ENCODE measurements at places on chromosomes 2 and 18. TPM values are rescaled to one million over a fixed set of nuclear protein-coding genes. Genes with fewer than 3 reads are reported as not detected.

SLC9A4 gene
- 0.07 TPM for total RNA-seq

ACVR1C gene
- total RNA-seq = 0.98 TPM

DHX57 gene
- total RNA-seq = 24.3 TPM

SERPINB3 gene
- not detected for total RNA-seq

POTEJ gene
- total RNA-seq = not detected

TTN gene
- total RNA-seq = 2.8 TPM

IL1RL1 gene
- total RNA-seq = 0.84 TPM

FBXO41 gene
- total RNA-seq = 33.8 TPM

C2orf66 gene
- 0.33 TPM for total RNA-seq

HOXD11 gene
- total RNA-seq = not detected

DNA sequence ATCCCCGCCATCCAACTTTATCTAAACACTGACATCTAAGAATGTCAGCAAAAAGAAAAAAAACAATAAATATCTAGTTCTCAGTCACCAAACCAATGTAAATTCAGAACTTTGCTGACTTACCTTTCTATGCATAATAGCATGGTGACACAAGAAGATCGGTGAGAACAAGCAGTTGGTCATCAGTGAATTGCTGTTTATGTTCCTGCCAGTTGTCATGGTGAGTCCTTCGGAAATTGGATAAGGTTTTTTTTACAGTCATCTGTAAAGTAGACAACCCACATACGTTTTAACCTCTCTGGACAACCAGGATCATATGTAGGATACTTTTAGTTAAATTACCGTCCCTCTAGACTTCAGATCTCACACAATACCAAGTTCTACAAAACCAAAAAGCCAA lies 6.2 kb upstream of the GPR75 start:
- no peak for DNase-seq

GRCh38 chr2:185644828-185645227 lies 93.8 kb upstream of the FSIP2 start:
- DNase-seq = no peak

DNA sequence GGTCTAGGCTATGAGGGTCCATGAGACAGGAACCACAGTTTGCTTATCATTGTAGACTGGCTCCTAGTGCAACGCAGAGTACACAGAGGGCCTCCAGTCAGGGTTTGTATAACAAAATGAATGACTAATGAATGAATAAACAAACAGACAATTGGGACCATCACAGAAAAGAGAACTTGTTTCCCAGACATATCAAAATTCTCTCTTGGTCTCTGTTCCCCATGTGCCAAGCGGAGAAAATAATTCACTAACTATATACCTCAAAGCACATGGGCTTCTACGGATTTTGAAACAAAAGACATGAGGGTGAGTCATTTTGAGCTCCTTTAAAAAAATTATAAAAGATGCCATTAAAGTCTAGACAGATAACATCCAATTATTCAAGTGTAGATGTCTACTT lies 28.0 kb downstream of the INO80C start:
- no peak for DNase-seq

DNA sequence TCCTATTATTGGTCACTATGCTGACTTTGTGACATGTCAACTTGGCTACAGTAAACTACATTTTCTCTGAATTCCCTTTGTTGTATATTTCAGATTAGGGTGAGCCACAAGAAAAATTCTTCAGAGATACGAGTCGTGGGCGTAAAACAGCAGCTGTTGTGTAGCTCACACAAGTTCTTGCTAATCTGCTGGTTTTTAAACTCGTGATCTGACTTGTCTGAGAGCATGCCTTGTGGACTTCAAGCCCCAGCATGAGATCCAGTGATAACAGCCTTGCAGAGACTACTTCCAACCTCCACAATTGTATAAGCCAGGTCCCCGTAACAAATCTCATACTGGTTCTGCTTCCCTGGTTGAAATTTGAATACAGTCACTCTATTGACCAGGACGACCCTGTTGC lies 259.8 kb upstream of the LYPD1 start:
- no peak for DNase-seq

- no peak for DNase-seq
Measured at GRCh38 chr2:214088536-214088935, 322.3 kb upstream of the VWC2L start.

DNA sequence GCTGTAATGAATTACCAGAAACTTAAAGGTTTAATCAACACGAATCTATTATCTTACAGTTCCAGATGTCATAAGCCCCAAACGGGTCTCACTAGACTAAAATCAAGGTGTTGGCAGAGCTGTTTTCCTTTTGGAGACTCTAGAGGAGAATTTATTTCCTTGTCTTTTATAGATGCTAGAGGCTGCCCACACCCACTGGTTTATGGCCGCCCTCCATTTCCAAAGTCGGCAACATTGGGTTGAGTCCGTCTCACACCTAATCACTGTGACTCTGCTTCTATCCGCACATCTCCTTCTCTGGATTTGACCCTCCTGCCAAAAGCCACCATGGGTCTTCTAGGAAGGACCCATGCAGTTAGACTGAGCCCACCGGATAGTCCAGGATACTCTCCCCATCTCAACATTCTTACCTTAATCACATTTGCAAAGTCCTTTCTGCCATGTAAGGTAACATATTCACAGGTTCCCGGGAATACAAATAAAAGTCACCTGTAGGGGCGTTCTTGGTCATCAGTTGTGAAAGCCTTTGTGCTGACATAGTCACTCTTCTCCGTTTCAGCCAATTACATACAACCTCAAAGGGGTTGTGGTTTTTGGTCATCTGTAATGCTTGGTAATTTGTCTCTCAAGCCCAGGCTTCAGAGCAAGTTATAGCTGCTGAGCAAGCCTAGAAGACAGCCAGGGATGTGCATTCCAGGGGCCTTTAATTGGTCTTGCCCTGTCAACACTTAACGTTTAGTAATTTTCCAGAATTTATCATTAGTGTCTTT lies 179.4 kb downstream of the ANTXR1 start:
- no peak for DNase-seq

GRCh38 chr2:54461261-54461660 lies 5.1 kb downstream of the SPTBN1 start:
- DNase-seq = no peak

DNA sequence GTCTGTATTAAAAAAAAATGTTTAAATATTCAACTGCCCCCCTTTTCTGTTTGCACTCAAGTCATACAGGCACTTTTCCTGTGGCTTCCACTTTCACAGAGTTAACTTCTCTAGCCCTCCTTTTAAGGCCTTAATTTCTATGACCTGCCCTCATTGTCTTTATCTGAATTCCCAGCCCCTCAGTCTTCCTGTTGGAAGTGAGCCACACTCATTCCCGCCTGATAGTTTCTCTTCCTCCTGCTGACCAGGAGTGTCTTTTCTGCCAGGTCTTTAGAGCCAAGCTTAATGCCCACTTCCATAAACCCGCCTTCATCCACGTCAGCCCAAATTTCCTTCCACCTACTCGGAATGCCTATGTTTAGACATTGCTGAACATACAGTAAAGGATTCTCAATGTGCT lies 10.5 kb downstream of the COPS8 start:
- DNase-seq = no peak

- DNase-seq = no peak
Measured at GRCh38 chr2:52597346-52597745, 1170.3 kb upstream of the CHAC2 start.

DNA sequence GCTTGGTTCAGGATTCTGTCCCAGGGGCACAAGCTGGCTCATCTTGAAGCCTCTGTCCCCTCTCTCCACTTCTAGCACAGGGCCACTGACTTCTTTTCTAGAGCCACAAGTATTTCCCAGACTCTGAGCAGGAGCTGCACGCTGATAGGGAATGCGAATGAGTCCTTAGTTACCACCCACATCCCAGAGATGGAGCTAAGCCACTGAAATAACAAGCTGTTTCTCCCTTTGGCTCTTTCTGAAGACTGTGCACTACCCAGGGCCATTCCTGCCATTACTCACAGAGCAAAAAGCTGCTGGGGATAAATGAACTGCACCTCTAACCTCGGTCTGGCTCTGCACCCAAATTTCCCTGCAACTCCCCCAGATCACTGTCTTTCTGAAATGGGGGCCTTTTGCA lies 70.6 kb downstream of the TSN start:
- DNase-seq = no peak

- no peak for DNase-seq
Measured at GRCh38 chr2:575030-575726, 102.0 kb downstream of the TMEM18 start.

GRCh38 chr2:85231952-85232351 lies 95.8 kb downstream of the TGOLN2 start:
- no peak for DNase-seq

- DNase-seq = no peak
Measured at GRCh38 chr2:97728091-97728731, 14.8 kb downstream of the ZAP70 start.

DNA sequence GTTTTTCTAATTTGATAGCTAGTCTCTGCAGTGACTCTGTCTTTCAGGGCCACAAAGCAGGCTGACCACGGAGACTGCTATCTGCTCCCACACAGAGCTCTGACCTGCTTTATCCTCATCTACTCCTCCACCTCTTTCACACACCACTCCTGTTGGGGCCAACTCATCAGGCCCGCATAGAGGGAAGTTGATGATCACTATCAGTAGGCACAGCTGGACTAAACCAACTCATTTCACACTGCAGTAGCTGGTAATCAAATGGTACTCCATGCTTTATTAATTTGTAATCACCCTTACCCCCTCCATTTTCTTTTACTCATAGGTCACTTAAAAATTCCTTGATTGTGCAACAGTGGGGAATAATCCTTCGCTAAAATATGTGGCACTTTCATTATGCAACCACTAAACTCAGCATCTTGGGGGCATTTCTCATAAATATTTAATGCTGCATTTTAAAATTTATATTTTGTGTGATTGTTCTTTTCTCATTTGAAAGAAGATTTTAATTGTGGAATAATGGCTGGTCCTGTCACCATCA lies 249.8 kb upstream of the GCFC2 start:
- DNase-seq = no peak

DNA sequence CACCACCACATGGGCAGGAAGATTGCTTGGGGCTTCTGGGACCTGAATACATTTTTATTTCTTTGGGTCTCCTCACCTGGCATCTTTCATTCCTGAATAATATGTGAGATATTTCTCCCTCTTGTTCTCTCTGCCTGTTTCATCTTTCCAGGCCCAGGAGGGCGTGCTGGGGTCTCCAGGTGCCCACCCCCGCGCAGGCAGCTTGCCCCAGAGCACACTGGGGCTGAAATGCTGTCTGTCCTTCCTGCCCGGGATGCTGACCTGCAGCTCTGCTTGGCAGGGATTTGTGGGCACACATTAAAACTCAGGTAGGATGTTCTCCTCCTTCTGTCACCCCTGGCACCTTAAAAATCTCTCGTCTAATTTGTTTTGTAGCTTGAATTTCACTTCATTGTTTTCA lies 39.7 kb upstream of the TEX51 start:
- DNase-seq = no peak

DNA sequence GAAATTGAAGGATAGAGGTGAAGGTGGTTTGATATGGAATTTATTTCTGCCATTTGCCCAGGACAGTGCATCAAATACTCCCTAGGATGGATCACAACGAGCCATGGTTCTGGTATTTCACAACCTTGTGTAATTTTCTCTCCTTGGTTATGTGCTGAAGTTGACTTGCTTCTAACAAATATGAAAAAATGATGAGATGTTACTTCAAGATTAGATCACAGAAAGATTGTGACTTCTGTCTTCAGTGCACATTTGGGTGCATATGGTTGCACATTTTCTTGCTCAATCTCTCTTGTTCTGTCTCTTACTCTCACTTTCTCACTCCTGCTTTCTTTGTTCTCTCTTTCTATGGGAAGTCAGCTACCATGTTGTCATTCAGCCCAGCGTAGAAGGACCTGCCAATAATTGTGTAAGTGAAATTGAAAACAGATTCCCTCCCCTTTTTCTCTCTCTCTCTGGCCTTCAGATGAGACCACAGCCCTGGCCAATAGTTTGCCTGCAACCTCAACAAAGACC lies 104.6 kb upstream of the RMDN2 start:
- DNase-seq = no peak

- DNase-seq = no peak
Measured at GRCh38 chr18:23183411-23184150, 48.3 kb downstream of the CABLES1 start.

DNA sequence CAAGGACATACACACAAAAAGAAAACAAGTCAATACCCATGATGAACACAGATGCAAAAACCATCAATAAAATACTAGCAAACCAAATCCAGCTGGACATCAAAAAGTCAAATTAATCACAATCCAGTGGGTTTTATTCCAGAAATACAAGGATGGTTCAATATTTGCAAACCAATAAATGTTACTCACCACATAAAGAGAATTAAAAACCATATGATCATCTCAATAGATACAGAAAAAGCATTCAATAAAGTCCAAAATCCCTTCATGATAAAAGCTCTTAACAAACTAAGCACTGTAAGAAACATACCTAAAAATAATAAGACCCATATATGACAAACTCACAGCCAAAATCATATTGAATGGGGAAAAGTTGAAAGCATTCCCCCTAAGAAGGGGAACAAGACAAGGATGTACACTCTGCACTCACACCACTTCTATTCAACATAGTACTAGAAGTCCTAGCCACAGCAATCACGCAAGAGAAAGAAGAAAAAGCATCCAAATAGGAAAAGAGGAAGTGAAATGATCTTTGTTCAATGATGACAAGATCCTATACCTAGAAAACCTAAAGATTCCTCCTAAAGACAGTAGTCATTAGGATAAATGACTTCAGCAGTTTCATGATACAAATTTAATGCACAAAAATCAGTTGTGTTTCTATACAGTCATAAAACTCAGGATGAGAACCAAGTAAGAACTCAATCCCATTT lies 62.6 kb downstream of the TRAPPC8 start:
- no peak for DNase-seq

DNA sequence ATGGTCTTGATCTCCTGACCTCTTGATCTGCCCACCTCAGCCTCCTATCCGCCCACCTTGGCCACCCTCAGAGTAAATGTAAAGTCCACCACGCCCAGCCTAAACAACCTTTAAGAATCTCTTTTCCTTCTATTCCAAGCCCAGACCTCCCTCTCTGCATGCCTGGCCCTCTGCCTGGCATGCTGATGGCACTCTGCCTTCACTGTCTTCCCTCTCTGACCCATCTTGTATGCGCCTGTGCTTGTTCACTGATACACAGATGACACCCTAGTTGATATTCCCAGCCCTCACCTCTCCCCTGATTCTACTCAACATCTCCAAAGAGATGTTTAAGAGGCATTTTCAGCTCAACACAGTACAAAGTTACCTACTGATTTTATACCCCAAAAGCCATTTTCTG lies 466.8 kb upstream of the MEX3C start:
- DNase-seq = no peak

Measured in activated CD4-positive, alpha-beta T cell treated with anti-CD3 and anti-CD28 coated beads, Interleukin-2, amount 10 ng/mL, durations not matched to agents 24 days and 14 days (primary cell).